ENCODE measurements at places on chromosomes 3 and 15.
A peak's percentile ranks its signal among the peaks of the same experiment; 100 is the strongest.

DNA sequence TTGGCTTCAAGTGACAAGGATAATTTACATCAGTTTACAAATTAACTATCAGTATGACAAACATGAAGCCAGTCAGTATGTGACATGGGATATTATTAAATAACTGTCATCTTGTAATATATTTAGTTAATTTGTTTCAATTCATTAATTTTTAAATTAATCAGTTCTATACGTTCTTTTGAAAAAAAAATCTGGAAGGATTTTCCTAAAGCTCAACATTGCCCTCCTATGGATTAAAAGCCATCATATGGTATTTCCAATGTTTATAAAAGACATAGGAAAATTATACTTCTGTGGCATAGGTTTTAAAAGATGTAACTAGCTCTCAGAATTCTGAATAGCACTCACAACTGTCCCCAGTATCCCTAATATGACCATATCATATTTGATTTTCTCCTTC is 134.4 kb downstream of the PLOD2 start:
- no peak for DNase-seq

- DNase-seq, result no peak
Measured at GRCh38 chr3:112857526-112857925, 10.9 kb upstream of the CD200R1L start.

DNA sequence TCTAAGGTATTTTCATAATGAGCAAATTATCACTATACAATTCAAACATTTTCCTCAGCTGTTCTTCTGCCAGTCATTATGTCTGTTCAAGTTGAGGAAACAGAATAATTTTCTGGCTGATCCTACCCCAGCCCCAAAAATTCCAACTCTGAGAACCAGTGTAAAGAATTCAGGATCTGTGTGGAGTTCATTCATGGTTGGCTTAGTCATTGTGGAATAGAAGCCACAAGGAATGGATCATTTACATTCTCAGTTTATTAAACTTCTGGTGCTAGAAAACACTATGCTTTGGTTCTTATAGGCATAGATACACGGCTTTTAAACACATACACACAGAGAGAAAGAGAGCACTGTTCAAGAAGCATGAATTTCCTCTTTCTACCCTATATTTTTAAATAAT is 134.6 kb downstream of the CMSS1 start:
- peak; percentile 89 for DNase-seq

- DNase-seq, result peak; percentile 85
Measured at GRCh38 chr15:73683777-73684580, at the start of gene CD276. CD276 (plus strand) TSS chr15:73684383; CDS start chr15:73699640, 15,257 bp downstream.

DNA sequence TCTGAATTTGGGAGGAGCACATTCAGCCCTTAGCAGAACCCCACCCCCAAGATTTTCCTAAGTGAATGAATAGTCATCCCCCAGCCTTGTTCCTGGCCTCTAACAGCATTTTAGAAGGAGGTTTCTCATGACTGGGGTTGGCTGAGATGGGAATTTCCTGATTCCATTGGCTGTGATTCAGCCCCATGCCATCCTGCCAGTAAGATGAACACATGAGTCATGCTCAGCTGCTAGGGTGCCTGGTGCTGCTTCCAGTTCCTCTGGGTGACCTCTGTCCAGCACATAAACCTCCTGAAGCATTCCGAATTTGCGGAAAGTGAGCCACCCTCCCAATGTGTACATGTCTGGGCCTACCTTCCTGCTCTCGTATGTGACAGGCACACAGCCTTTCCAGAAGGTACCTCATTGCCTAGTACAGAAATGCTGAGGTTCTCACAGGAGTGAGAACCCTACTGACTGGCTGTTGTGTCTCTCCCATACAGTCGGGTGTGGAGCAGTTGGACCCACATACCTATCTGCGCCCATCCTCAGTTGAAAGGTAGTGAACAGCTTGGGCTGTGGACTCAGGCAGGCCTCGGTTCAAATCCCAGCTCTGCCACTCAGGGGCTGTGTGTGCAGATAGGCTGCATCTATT is 91.7 kb downstream of the APBA2 start:
- peak; percentile 98 for DNase-seq

GRCh38 chr3:35757991-35758757 is 118.8 kb downstream of the ARPP21 start:
- peak; percentile 20 for DNase-seq

GRCh38 chr3:52678265-52679198 is 7.2 kb downstream of the PBRM1 start:
- DNase-seq, result no peak

Measured in astrocyte of the hippocampus (primary cell).